WTC11 (cell line): ENCODE measurements at places on chromosomes 6 and 20.

GRCh38 chr6:72416744-72417465 is 205.0 kb upstream of the KCNQ5 start:
- no peak for DNase-seq
- H3K4me1 ChIP-seq = peaks cover 32% of the 10 kb centered on the region
- H3K36me3 ChIP-seq = no peaks in the 10 kb centered on the region
- no peak overlapping the region for H3K27ac ChIP-seq

DNA sequence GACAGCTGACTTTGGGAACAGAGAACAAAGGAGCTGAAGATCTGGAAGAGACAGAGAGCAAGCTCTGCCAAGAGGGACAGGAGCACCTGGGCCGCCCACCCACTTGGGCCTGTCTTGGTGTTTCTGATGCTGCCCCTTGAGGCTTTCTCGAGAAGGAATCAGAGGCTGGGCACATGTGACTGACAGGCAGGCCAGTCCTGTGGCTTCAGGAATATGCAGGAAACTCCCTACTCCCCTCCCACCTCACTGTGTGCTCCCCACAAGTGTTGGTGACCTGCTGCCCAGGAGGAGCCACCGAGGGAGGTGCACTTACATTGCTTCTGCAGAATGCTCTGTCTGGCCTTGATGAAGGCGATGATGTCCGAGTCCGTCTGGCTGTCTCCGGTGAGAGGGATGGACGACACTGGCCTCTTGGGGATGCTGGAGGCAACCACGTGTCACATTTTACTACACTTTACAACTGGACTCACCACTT is 20.9 kb upstream of the KCNK16 start:
- no peak overlapping the region for H3K4me3 ChIP-seq
- H3K27me3 ChIP-seq = no peaks in the 10 kb centered on the region
- DNase-seq = no peak
- peaks cover 37% of the 10 kb centered on the region for H3K4me1 ChIP-seq

DNA sequence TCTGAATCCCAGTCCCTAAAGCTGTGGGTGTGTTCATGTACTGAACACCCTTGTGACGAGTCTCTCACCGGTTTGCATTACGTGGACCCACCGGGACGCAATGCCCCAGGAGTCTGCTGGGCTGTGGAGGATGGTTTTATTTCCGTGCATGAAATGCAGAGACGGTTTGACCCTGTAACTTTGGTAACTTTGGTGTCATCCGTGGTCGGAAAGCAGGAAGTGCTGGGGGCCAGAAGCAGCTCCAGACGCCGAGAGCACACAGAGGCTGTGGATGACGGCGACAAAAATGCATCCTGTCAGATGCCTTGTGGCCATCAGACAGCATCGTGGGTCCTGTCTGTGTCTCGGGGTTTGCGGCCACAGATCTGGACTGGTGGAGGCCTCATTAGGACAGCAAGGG is 7.2 kb downstream of the BHLHE23 start:
- no peaks in the 10 kb centered on the region for H3K36me3 ChIP-seq
- no peak overlapping the region for H3K4me3 ChIP-seq
- DNase-seq = no peak

DNA sequence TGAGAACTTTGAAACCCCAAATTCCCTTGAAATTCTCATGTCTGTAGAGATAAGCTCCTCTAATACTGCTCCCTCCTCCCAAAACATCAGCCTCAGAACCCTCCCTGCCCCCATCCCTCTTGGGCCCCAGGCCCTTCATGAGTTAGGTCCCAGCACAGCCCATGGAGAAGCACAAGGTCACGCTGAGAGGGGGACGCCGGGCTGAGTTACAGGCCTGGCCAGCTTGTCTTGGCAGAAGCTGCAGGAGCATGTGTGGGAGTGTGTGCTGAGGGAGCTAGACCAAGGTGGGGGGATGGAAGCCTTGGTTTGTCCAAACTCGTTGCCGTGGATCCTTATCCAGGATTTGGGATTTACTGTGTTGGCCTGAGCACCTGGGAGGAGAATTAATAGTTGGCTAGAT is 8.5 kb upstream of the PTCRA start:
- H3K27me3 ChIP-seq = no peaks in the 10 kb centered on the region; the same call in 1 of the 2 replicates
- peaks cover 5% of the 10 kb centered on the region for H3K4me1 ChIP-seq
- DNase-seq = no peak
- no peak overlapping the region for H3K27ac ChIP-seq

DNA sequence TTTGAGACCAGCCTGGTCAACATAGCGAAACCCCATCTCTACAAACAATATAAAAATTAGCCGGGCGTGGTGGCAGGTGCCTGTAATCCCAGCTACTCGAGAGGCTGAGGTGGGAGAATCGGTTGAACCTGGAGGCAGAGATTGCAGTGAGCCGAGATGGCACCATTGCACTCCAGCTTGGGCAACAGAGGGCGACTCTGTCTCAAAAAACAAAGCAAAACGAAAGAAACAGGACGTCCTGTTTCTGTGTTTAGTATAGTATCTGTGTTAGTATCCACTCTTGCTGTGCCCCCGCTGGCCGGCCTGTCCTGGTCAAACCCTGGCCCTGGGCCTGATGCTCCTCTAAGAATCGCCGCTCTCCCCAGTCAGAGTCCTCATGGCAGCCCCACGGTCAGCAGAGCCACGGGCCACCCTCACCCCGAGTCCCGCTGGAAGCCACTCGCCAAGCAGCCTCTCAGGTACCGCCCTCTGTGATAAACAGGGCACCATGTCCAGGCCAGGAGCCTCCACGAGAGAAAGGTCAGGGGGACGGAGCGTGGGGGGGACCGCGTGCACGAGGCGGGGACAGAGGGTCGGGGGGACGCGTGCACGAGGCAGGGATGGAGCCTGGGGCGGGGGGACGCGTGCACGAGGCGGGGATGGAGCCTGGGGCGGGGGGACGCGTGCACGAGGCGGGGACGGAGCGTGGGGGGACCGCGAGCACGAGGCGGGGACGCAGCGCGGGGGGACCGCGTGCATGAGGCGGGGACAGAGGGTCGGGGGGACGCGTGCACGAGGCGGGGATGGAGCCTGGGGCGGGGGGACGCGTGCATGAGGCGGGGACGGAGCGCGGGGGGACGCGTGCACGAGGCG is 384.5 kb downstream of the SMOC2 start:
- H3K27me3 ChIP-seq = no peaks in the 10 kb centered on the region
- no peak overlapping the region for H3K27ac ChIP-seq
- H3K36me3 ChIP-seq = no peaks in the 10 kb centered on the region

DNA sequence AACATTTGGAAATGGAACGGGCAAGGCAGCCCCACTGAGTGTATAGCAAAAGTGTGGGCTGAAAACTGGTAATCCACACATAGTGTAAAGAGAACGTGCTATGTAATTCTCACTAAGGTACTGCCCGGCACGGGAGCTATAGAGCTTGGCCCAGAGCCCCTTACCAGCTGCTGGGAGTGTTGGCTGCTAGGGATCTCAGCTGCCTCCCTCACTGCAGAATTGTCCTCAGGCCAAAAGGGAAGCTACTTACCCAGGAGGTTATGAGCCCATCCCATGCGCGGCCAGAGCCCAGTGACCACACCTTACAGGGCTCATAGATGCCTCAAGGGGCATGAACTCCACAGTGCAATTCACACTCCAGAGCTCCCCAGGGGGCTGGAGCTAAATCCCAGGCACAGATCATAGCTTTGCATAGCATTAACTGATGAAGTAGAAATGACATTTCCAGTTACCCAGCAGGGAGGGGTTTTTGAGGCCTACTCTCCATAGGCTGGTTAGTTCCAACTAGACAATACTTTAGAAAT is 56.8 kb downstream of the LINC00237 start:
- no peaks in the 10 kb centered on the region for H3K27me3 ChIP-seq
- no peaks in the 10 kb centered on the region for H3K36me3 ChIP-seq
- H3K27ac ChIP-seq = no peak overlapping the region
- H3K4me1 ChIP-seq = peaks cover 23% of the 10 kb centered on the region
- no peak for DNase-seq
- no peak overlapping the region for H3K4me3 ChIP-seq

- no peak overlapping the region for H3K4me3 ChIP-seq
- H3K4me1 ChIP-seq = peaks cover 11% of the 10 kb centered on the region; the same call in 1 of the 2 replicates
- H3K27me3 ChIP-seq = no peaks in the 10 kb centered on the region; the same call in 1 of the 2 replicates
These were observed 216.0 kb downstream of the GJA1 start for GRCh38 chr6:121651420-121651819.

DNA sequence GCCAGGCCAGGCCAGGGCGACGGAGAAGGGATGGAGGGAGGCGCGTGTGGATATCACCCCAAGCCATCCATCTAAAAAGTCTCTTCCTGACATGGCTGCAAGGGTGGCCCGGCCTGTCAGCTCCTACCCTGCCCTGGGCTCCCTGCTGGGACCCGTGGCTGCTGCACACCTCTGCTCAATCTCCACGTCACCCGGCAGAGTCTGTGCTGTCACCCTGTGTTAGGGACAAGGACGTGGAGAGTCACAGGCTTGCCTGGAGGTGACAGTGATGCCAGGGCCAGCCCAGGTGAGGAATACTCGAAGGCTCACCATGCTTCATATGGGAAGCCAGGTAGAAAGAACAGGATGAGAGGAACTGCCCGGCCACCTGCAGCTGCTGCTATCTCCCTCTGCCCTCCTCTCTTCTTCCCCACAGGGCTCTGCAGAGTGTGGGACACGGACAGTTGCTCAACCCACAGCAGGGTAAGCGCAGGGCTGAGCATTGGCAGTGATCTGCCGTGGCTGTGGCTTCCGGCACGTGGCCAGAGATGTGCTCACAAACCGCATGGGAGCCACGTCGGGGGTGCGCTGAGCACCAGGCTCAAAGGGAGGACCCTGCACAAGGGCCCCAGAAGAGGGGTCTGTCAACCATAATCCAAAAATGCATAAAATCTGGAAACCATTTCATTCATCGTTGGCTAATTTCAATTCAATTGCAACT is 214.3 kb downstream of the DLL1 start:
- H3K27me3 ChIP-seq = no peaks in the 10 kb centered on the region; the same call in 1 of the 2 replicates
- no peak for DNase-seq
- H3K4me1 ChIP-seq = 0 out of 2 replicates have a peak, but pooled peaks cover 4% of the 10 kb centered on the region
- no peak overlapping the region for H3K27ac ChIP-seq
- H3K4me3 ChIP-seq = no peak overlapping the region
- peaks cover 9% of the 10 kb centered on the region for H3K36me3 ChIP-seq

DNA sequence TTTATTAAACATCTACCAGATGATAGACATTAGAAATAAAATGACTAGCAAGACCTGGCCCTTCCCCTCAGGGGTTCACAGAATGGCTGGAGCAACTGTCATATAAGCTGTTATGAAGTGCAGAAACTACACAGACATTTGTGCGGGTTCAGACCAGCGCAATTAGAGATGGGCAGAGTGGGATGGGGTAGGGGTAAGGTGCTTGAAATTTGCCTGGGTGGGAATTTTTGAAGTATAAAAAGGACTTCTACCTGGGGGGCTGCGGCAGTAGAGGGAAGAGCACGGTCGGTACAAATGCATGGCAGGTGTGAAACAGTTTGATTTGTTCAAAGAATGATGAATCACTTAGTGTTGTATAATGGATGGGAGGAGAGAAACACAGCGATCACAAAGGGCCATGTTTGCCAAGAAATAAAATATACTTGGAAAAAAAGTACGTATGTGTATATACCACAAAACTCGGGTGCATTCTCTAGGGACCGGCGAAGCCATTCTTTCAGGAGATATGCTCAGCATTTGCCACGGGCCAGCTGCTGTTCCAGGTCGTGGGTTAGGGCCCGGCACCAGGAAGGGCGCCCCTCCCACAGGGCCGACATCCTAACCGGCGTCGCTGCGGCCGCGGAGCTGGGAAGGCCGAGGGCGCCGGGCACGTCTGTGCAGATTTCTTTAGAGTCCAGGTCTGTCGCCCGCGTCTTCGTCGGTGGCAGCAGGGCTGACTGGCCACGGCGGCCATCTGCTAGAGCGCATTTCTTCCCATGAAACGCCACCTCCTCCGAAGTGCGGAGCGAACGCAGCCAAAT is 809 bp upstream of the NOL7 start:
- peaks cover 25% of the 10 kb centered on the region for H3K4me1 ChIP-seq
- H3K27ac ChIP-seq = peak overlapping the region; percentile 87
- peaks cover 31% of the 10 kb centered on the region for H3K36me3 ChIP-seq
- no peaks in the 10 kb centered on the region for H3K27me3 ChIP-seq
- DNase-seq = no peak

DNA sequence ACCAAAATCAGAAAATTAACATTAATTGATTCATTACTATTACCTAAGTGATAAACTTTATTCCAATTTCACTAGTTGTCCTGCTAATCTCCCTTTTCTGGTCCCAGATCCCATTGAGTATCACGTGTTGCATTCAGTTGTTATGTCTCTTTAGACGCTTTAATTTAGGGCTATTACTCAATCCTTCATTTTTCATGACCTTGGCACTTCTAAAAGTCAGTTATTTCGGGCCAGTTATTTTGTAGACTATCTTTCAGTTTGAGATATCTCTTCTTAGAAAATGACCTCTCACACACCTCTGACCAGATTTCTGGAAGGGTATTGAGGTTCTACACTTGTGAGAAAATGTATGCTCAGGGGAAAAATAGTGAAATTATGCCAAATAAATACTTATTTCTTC is 34.0 kb upstream of the TASP1 start:
- DNase-seq = no peak
- no peak overlapping the region for H3K4me3 ChIP-seq
- H3K27me3 ChIP-seq = no peaks in the 10 kb centered on the region
- no peak overlapping the region for H3K27ac ChIP-seq
- peaks cover 10% of the 10 kb centered on the region for H3K4me1 ChIP-seq

GRCh38 chr6:13091192-13091591 is 237.1 kb downstream of the TBC1D7 start:
- H3K4me3 ChIP-seq = no peak overlapping the region
- H3K4me1 ChIP-seq = peaks cover 18% of the 10 kb centered on the region
- no peak for DNase-seq
- no peak overlapping the region for H3K27ac ChIP-seq

GRCh38 chr6:29491574-29491973 is 3.8 kb upstream of the MAS1L start:
- 0 out of 2 replicates have a peak, but pooled peaks cover 7% of the 10 kb centered on the region for H3K27me3 ChIP-seq
- no peaks in the 10 kb centered on the region for H3K36me3 ChIP-seq
- no peak for DNase-seq

DNA sequence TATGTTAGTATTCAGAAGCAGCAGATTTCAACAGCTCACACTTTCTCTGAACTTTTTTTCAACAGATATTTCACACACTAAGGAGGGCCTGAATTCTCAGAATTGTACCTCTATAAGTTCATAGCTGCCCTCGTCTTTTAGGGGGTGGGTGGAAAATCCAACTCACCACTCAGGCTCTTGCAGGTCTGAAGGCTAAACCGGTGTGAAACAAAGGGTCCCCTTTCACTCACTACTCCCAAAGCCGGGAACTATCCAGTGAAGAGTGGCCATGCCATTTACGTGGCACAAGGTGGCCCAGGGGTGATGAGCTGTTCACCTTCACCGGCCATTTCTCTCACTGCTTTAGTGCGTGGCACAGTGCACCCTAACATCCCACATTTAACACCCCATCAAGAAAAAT is 24.2 kb downstream of the TBC1D7 start:
- H3K4me1 ChIP-seq = no peaks in the 10 kb centered on the region
- H3K36me3 ChIP-seq = peaks cover 47% of the 10 kb centered on the region
- H3K4me3 ChIP-seq = no peak overlapping the region
- H3K27me3 ChIP-seq = no peaks in the 10 kb centered on the region; the same call in 1 of the 2 replicates

GRCh38 chr6:14506656-14507246 is 389.2 kb downstream of the CD83 start:
- no peaks in the 10 kb centered on the region for H3K36me3 ChIP-seq
- H3K27me3 ChIP-seq = peaks cover 9% of the 10 kb centered on the region
- no peak overlapping the region for H3K4me3 ChIP-seq
- no peak overlapping the region for H3K27ac ChIP-seq
